ENCODE measurements at places on chromosomes 11 and 22.

DNA sequence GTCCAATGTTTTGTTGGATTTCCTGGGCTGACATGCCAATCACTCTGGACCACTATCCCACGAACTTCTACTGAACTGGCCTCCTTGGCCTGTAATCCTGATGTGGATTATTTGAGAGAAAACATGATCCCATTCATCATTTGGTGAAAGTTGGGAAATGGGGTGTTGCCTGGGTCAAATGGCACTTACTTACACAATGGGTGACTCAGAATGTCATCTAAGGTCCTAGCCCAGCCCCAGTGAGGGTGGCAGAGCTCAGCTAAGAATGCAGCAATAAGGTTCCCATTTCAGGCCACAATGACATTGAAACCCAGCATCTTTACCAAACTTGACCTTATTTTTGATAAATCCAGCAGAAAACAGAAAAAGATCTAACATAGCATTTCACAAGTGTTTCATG lies 8.0 kb upstream of the DSCAML1 start:
- no peak for DNase-seq

DNA sequence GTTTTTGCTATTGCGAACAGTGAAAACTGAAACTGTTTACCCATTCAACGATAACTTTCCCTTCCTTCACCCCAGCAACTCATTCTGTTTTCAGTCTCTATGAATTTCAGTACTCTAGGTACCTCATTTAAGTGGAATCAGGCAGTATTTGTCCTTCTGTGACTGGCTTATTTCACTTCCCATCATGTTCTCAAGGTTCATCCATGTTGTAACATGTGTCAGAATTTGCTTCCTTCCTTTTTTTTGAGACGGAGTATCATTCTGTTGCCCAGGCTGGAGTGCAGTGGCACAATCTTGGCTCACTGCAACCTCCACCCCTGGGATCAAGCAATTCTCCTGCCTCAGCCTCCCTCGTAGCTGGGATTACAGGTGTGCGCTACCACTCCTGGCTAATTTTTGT lies 23.7 kb downstream of the HTR3B start:
- DNase-seq: no peak

DNA sequence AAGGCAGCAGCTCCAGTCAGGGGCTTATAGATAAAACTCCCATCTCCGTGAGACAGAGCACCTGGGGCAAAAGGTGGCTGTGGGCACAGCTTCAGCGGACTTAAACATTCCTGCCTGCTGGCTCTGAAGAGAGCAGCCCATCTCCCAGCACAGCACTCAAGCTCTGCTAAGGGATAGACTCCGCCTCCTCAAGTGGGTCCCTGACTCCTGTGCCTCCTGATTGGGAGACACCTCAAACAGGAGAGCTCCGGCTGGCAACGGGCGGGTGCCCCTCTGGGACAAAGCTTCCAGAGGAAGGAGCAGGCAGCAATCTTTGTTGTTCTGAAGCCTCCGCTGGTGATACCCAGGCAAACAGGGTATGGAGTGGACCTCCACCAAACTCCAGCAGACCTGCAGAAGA lies 279.4 kb downstream of the LARGE1 start:
- no peak for DNase-seq

GRCh38 chr11:7688238-7688826 lies 15.0 kb upstream of the CYB5R2 start:
- no peak for DNase-seq

- no peak for DNase-seq
Measured at GRCh38 chr11:86058360-86058759, 10.5 kb downstream of the PICALM start.

GRCh38 chr22:48517039-48518030 lies 1310.3 kb downstream of the BRD1 start:
- DNase-seq: no peak

- DNase-seq: no peak
Measured at GRCh38 chr11:12048936-12049790, 40.7 kb upstream of the DKK3 start.

DNA sequence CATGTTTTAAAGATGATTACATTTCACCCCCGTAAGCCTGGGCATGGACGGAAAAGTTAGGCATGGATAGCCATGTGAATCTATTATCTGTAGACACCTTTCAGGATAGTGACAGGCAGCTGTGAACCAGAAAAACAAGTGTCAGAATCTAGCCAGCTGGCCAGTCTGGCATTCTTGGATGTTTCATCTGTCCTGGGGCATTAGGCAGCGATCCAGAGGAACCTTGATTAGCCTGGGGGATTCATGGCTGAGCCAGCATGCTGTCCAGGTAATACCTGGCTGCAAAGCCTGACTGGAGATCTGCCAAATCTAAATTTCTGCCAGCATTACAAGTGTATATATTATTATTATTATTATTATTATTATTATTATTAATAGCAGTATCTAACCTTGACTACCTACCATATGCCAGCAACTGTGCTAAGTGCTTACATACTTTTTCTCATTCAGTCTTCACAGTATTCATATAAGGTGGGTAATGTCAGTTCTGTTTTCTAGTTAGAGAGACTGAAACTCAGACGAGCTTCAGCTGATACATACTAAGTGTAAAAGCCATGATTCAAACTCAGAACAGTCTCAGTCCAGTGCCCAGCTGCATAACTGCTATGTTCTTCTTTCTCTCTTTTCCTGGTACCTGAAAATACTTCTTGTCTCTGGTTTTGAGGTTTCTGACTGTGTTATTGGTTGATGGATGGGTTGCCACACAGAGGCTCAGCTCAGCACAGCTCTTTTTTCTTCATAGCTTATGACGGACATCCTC lies 12.8 kb downstream of the BMAL1 start:
- no peak for DNase-seq
